Activated CD4-positive, alpha-beta T cell treated with anti-CD3 and anti-CD28 coated beads, Interleukin-2, amount 50 U/mL, for 48 hours (primary cell): ENCODE measurements at places on chromosomes 3 and 15.
A peak's percentile ranks its signal among the peaks of the same experiment; 100 is the strongest.

DNA sequence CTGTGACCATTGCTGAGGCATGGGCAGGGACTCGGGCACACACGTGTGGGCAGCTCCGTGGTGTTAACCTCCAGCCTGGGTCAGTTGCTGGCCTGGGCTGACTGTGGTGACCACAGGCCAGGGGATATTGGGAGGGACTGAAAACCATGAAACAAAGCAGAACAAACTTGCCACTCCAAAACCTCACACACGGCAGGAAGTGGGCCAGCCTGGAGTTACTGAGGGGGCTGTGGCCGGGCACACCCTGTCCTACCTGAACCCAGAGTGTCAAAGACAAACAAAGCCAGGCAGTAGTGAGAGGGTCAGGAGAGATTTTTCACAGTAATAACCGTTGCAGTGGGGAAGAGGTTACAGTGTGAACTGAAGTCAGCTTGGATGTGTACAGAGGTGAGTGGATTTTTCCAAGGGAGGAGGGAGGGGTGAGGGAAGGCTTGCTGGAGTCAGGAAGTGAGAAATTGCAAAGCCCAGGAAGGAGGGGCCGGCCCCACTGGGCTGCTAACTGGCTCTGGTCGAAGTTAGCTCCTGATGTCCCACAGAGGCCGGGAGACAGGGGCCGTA lies 40.0 kb upstream of the ATP10A start:
- DNase-seq, result no peak

DNA sequence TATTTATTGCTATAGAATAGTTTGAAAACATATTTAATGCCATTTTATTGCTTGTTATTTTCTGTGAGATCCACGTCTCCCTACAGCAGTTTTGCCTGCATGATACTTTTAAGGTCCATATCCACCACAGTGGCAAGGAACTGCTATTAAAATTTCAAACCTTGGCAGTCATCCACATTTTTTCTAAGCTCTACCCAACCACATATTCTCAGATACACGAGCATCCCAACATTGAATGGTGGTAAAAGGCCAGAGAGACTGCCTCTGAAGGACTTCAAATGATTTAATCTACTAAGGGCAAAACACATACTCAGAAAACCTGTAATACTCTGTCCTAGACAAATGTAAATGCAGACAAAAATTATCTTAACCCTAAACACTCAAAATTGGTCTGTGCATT lies 173.1 kb downstream of the ERC2 start:
- DNase-seq, result no peak

GRCh38 chr15:71892335-71892734 lies 82.0 kb downstream of the NR2E3 start:
- no peak for DNase-seq

DNA sequence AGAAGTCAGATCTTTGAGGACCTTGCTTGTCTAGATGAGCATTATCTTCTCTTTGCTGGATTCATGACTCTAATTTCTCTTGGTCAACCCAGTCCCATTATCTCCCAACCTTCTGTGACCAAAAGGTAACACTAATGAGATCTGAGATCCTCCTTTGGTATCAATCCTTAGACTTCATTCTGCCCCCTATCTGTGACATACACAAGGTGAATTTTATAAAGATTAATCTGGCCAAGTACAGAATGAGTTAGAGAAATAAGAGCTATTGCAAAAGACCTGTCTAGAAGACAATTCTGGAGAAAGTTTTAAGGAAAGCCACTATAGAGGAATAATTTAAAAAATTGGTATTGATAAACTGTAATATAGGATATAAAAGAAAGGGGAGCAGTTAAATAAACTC lies 113.8 kb upstream of the KCNMB2 start:
- DNase-seq, result no peak

DNA sequence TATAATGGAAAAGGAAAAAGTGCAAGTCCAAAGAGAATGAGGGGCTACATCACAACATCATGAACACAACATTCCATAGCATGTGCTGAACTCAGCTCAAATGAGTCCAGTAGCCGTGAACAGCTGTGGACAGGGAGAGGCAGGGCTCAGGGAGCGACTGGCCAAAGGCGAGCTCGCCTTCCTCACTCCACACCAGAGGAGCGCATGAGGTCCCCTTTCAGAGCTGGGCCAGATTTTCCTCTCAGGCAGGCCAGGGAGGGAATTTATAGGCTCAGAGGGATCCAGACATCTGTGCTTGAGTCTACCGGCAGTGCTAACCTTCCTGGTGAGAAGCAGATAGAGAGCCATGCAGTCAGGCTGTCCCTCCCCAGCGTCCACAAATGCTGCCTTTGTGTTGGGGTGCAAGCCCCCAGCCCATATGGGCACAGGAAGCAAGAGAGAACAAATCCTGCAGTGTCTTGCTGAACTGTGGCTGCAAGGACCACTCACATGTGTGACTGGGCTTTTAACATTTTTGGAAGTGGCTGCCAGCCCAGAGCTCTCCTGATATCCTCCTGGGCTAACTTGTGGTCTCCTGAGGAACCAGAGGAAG lies 32.5 kb downstream of the ARHGEF3 start:
- DNase-seq, result no peak

DNA sequence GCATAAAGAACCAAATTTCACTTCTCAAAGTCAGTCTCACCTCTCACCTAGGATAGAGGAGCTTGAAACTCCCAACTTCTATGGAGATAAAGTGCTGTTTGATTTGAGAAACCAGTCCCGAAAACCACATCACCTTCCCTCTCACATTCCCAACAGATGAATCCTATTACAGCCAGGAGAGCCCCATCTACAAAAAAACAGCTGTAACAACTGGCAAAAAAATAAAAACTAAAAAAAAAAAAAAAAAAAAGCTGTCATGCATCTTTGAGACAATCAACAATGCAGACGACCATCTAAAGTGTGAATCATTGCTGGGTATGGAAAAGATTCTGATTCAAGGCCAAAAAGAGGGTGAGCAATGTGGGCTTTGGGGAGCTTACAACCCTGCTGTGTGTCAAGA lies 23.8 kb downstream of the HOMER2 start:
- DNase-seq, result no peak

DNA sequence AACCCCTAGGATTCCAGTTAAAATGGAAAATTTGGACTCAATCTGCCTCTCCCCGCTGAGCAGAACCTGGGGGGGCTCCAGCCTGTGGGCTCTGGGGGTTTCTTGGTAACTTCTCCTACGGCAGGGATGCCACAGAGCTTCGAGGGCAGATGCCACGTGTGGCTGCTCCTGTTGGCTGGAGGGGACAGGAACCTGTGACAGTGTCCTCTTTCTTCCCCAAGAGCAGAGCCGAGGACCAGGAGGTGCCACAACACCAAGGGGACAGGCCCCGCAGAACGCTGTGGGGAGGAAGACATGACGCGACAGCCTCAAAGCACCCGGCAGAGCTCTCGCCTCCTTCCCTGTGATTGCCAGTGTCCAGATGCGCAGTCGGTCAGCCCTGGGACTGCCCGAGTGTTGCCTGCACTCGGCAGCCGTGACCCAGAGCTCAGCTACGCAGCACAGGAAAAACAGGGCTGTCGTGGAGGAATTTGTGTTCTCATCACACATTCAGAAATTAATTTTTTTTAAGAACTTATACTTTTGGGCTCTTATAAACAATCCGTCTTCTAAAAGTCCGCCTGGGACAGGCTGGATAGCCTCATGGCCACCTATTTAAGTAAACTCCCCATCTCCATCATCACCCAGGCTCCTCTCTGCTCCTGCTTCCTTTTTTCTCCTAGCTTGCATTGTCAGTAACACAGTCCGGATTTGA lies 131.9 kb upstream of the MEF2A start:
- no peak for DNase-seq

GRCh38 chr3:13879946-13880810 lies at the start of gene WNT7A:
WNT7A (minus strand) TSS chr3:13880071; CDS start chr3:13879816, 255 bp downstream.
- DNase-seq, result peak; percentile 69

DNA sequence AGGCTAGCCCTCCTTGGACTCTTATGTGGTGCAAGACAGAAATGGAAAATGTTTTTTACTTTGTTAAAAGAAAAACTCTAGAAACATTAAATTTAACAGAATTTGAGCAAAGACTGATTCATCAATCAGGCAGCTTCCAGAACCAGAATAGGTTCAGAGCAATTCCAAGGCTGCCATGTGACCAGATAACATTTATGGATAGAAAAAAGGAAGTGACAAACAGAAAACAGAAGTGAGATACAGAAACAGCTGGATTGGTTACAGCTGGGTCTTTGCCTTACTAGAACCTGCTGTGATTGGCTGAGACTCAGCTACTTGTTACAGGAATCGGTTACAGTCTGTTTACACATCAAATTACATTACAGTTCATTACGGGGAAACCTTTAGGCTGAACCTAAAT lies 22.5 kb upstream of the OTOL1 start:
- no peak for DNase-seq

GRCh38 chr3:140585828-140586227 lies 92.0 kb upstream of the TRIM42 start:
- no peak for DNase-seq

DNA sequence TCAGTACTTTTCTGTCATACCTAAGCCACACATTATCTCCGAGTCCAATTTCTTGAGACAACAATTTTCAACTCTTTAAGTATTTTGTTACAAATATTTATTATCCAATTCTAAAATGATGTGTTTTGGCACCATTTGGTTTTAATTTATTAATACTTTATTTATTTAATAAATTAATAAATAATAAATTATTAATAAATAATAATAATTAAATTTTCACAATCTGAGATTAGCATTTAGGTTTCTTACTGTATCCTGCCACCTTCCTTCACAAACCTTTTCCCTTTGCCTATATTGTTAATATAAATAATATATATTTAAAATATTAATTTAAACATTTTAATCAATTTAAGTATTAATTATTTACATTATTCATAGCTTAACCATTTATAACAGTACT lies 23.9 kb downstream of the TMEM207 start:
- no peak for DNase-seq

DNA sequence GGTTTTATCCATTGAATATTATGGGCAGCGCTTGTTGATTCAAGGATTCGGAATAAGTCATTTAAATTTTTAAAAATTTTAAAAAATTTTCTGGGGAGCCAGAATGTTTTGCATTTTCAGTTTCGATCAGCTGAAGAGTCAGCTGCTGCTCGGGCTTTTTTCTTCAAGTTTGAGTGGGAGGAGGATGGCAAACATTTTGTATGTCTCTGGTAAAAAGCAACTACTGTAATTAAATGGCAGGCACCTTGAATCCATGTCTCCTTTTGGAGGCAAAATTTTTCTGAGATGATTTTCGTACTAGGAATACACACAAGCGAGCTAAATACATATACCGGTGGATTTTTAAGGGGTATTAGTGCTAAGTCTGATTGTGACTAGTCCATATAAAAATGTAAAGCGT lies 612 bp downstream of the C3orf38 start:
- DNase-seq, result no peak

DNA sequence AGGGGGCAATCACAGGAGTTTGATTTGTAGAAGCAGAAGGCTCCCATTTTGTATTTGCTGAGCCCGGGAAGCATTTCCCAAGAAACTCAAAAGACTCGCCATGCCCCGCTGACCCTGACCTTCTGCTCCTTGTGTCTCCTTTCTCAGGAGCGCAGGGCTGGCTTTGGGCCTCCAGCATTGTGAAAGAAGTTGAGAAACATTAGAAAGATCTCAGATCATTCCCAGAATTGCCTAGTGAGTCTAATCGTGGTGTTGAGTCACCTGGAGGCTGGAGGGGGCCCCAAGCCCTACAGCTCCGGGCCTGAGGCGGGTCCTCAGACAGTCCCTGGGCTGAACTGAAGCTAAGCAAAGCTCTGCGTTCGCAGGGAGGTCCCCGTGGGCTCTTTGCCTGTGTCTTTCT lies 10.9 kb upstream of the PIGZ start:
- no peak for DNase-seq

GRCh38 chr3:154060238-154061000 lies 60.8 kb upstream of the ARHGEF26 start:
- DNase-seq, result no peak

DNA sequence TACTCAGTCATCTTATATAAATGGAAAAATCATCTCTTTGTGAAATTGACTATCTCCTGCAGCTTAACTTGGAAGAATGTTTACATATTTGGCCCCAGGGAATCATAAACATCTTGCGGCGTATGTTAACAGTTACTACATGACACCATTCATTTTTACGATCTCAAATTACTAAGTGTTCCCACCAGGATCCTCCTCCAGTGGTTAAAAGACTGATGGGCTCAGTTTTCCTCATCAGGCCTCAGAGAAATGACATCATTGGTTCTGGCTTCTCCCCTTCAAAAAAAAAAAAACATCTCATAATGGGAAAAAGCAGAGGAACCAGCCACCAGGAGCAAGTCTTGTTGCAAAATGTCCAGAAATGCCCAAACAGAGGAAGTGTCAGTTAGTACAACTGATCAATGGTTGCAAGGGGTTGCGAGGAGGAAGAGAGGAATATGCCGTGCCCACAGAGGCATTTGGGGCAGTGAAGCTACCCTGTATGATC lies 70.5 kb upstream of the LIPC start:
- DNase-seq, result no peak

GRCh38 chr15:35145336-35145735 lies 60.2 kb upstream of the NANOGP8 start:
- DNase-seq, result no peak

- no peak for DNase-seq
Observed at GRCh38 chr3:136279092-136279491, 29.0 kb downstream of the PCCB start.

DNA sequence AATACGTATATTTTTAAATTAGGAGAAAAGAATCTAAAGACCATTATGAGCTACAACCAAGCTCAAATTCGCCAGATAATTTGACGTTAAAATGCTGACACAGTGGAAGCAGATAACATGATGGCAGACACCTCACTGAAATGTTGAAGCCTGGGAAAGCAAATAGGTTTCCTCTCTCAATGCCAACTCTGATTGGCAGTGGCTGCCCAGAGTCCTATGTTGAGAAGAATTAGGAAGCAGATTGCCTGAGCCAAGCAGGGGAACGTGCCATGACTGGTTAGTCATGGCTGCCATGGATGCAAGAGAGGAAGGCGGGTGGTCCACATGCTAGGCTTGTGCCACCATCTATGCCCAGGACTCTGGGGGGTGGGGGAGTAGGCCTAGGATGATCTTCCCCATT lies 3.2 kb downstream of the UNC45A start:
- no peak for DNase-seq

DNA sequence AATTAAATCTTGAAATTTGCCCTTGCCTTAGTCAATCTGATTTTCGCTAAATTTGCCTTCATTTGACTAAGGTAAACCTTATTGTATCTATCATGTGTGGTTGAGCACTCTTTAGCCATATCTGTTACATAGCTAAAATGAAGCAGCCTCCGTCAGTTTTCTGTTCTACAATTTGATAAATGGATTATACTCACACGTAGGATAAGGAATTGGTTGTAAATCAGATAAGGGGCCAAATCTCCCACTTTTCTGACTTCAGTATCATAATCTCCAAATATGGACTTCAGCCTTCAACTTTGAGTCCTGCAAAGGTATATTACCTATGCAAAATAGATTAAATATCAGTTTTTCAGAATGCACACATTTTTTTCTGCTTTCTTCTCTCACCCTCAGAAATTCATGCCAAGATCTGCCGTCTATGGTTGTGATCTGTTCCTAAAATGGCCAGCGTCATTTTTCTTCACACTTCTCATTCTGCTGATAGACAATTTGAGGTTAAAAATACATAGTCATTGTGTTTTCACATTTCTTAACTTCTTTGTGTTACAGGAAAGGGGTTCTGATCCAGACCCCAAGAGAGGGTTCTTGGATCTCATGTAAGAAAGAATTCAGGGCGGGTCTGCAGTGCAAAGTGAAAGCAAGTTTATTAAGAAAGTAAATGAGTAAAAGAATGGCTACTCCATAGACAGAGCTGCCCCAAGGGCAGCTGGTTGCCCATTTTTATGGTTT lies 36.9 kb downstream of the RAB8B start:
- DNase-seq, result no peak

GRCh38 chr15:37837276-37837675 lies 97.2 kb upstream of the TMCO5A start:
- no peak for DNase-seq

GRCh38 chr15:64842096-64842939 lies 603 bp downstream of the PLEKHO2 start:
- DNase-seq, result peak; percentile 42
